Fibroblast of skin of abdomen (primary cell): ENCODE measurements at places on chromosomes 12 and 14.

GRCh38 chr12:63958876-63959580 is 114.5 kb downstream of the SRGAP1 start:
- no peak for DNase-seq

DNA sequence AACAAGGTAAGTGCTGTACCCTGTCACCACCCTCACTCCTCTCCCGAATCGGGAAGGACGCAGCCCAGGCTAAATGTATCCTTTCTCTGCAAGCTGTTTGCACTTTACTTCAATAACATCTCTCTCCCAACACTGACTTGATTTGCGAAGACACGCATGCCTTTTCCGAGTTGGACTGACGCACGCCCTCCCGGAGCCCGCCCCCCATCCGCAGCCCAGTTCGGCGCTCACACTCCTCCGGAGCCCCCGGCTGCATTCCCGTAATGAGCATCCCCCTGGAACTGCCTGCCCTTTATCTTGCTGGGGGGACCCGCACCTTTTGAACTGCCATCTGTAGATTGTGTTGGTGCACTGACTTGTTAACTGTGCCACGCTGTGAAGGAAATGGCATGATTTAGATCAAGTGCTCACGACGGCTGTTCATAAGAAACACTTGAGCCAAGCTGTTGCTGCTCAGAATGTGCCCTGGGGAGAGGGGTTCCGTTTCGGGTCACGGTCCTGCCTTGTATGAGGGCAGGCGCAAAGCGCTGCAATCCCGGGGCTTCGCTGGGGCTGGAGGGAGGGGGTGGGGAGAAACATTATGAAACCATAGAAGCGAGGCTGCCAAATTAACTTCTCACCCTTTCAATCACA is 176.6 kb upstream of the CDKN3 start:
- peak; percentile 12 for DNase-seq

GRCh38 chr12:58917699-58918468 is 2.4 kb downstream of the LRIG3 start:
- DNase-seq: peak; percentile 28

GRCh38 chr12:92143686-92144630 is 1.7 kb downstream of the BTG1 start:
- peak; percentile 97 for DNase-seq

GRCh38 chr12:52341066-52341580 is 19.9 kb upstream of the KRT83 start:
- no peak for DNase-seq

DNA sequence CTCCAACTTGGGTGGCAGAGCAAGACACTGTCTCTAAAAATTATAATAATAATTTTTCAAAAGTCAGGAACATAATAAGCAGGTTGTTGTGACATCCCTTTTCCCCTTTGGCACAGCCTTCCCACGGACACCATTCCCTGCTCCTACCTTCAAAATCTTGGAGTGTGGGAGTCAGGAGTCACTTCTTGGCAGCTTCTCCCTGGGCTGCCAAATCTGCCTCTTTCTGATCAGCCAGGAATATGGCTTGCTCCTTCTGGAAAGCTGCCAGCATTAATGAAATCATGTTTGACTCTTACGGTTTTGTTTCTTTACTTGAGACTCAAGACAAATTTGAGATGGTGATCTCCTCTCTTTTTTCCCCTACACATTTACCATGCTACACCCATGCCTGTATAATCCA is 391.4 kb upstream of the SYT1 start:
- peak; percentile 33 for DNase-seq

DNA sequence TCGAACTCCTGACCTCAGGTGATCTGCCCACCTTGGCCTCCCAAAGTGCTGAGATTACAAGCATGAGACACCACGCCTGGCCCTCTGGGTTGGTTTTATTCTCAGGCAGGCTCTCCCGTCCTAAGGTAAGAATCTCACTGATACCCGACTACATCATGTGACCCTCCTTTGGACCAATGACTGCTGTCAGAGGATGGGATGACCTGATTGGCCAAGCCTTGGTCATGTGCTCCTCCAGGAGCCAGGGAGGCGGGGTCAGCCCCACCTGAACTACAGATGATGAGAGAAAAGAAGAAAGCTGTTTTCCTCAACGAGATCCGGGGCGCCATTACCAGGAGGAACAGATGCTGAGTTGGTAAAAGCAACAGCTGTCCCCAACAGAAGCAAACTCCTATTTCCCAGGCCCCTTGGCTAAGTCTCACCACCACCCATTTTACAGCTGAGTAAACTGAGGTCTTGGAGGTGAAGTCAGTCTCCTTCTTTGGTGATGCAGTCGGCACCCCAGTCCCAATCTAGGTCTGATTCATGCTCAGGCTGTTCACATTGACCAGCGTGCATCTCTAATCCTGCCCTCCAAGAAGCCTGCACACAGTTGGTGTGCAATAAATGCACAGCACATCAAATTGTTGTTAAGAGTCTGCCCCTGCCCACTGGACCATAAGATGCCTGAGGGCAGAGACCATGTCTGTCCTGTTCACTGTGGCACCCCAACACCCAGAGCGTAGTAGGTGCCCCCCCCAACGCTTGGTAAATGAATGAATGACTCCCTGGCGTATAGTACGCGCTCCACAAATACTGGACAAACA is 118.8 kb downstream of the SCARB1 start:
- no peak for DNase-seq

DNA sequence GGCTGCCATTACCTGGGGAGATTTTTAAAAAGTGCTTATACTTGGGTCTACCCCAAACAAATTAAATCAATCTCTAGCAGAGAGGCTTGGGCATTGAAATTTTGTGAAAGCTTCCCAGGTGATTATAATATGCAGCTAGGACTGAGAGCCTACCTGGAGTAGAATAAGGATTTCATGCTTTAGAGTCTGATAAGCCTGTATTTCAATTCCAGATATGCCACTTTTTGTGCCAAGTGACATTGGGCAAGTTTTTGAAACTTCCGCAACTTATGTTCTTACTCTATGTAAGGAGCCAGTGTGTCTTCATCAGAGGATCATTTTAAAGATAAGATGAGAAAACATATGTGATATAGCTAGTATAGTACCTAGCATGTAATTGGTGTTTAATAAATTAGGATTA is 159.8 kb upstream of the LRIG3 start:
- DNase-seq: no peak

GRCh38 chr12:95582230-95583058 is 31.2 kb upstream of the USP44 start:
- peak; percentile 41 for DNase-seq

DNA sequence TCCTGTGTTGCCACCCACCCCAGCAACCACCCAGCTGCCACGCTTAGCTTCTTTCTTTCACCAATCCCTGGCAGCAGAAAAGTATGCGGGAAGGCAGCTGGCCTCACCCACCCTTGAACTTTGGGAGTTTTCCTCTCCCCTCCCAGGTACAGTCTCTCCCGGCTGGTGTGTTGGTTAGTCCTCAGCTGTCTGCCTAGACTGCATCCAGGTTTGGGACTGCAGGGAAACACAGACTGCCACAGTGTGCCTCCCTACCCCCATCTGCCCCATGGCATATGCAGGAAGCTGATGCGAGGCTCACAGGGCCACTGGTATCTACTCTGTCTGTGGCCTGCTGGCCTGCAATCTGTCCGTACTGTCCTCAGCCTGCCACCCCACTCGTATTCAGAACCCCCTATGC is 2.1 kb downstream of the CD9 start:
- no peak for DNase-seq

- DNase-seq: peak; percentile 24
Observed at GRCh38 chr14:103185051-103186029, 62.1 kb downstream of the TNFAIP2 start.

DNA sequence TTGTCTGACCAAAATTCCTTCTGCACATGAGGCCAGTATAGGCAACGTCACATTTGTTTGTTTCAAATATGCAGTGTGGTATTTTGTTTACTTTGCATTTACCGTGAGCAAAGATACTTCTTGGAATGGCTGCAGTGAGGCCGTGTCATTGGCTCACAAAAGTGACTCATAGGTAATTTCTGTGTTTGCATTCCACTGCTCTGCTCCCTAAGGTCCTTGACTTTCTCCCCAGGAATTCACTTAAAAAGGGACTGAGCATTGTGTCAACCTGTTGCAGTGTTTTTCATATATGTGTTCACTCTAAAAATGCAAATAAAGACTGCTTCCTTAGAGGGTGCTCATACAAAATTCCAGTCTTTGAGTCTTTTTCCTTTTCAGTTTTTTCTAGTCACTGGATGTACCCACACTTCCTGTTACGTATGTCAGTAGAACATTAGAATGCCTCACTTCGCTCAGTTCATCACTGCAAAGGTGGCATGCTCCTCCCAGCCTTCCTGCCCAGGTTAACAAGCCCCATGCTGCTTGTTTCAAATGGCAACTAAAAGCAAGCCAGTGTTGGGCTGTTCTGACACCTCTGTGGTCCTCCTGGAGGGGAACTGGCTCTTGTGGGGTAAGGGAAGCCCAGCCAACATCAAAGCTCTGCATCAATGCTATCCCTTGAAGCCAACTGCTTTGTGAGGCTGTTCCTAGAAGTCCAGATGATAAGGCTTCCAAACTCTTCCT is 9.1 kb downstream of the C12orf76 start:
- DNase-seq: peak; percentile 89

GRCh38 chr12:112121780-112122565 is 3.4 kb upstream of the TRAFD1 start:
- DNase-seq: peak; percentile 81

DNA sequence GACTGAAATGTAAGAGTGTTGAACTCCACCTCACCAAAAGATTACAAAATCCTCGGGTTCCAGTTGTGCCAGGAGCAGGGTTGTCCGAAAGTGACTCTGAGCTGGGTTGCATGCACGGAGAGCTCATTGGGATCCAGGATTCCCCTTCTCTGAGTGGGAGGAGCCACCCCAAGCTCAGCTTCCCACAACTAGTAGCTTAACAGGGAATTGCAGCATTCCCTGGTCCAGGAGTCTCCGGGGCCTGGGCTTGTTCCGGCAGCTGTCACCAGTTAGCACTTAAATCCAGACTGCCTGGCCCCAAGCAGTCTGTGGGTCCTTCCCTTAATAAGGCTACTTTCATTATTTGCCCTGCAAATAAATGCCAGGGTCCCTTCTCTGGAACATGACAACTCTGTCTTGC is 50.1 kb downstream of the CD9 start:
- no peak for DNase-seq

GRCh38 chr12:21823581-21823980 is 49.1 kb upstream of the KCNJ8 start:
- no peak for DNase-seq

DNA sequence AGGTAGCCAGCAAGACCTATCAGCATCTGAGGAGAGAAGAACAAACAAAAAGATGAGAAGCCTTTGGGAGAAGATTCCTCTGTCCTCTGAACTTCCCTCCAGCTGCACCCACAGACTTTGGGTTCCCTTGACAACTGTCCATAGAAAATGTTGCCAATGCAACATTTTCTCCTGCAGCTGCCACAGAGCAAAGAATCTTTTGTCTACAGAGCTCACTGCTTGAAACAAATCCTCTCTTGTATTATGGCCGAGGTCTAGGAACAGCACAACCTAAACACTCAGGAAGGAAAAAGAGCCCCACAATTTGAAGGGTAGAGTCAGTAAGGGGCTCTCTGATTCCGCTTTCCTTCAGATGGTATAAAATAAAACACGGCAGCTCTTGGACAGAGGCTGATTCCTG is 14.3 kb downstream of the POMT2 start:
- DNase-seq: no peak

DNA sequence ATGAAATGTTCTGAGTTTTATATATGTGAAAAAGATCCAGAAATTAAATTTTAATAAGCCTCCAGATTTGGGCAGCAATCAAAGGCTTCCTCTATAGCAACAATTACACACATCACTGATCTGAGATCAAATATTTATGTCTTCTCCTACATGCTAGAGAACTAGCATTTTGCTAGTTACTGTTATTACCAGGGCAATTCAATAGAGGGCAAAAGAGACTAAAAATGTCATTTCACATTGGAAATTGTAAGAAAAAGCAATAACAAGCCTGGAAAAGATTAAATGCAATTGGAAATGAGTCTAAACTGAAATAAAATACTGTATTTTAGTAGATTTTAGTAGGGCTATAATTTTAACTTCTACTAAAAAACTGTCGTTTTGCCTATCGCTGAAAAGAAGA is 32.6 kb upstream of the ANO6 start:
- peak; percentile 17 for DNase-seq

DNA sequence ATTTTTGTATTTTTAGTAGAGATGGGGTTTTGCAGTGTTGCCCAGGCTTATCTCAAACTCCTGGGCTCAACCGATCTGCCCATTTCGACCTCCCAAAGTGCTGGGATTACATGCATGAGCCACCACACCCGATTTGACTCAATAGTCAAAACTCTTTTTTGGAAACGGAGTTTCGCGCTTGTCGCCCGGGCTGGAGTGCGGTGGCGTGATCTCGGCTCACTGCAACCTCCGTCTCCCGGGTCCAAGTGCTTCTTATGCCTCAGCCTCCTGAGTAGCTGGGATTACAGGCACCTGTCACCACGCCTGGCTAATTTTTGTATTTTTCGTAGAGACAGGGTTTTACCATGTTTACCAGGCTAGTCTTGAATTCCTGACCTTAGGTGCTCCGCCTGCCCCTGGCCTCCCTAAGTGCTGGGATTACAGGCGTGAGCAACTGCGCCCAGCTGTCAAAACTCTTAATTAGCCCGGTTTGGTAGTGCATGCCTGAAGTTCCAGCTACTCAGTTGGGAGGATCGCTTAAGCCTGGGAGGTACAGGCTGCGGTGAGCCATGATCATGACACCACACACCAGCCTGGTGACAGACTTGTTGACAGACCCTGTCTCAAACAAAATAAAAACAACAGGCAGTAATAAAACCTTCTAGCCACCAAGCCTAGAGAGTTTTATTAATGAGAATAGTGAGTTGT is 12.4 kb downstream of the MED21 start:
- DNase-seq: no peak

- DNase-seq: peak; percentile 10
Observed at GRCh38 chr12:30989754-30990153, 63.2 kb downstream of the TSPAN11 start.

DNA sequence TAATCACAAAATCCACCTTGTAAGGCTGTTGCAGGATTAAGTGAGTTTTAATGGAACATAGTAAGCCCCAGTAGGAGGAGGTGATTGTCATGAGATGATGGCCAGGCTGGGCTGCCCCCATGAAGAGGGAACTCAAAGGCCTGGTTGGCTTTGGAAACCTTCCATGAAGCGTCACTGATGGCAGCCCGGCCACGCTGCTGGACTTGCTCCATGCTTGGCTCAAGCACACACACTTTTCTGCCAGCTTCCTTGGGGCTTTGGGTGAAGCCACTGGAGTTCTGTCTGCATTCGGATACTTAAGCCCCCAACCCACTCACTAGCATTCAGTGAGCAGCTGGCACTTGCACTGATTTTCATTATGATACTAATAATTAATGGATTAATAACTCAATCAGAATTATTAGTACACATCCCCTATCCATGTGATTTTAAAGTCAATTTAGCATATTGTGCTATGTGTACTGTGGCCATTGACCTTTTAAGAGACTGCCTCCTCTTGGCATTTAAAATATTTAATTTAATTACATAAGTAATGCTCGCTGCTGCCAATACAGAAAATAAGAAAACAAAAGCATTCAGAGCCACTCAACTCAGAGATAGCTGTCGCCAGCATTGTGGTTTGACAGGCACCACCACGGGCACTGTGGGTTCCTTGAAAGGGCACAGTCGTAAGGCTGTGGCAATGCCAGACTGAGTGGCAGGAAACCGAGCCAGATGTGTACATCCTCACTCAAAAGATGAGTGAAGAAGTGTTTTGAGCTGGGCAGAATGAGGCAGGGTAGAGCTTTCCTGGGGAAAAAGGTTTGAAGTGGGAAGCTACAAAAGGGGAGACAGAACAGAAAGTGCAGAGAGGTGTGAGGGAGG is 15.9 kb downstream of the KRT85 start:
- DNase-seq: no peak
